Activated CD4-positive, alpha-beta T cell treated with anti-CD3 and anti-CD28 coated beads, Interleukin-2, amount 50 U/mL, for 16 hours (primary cell): ENCODE measurements at places on chromosomes 4 and X.

- no peak for DNase-seq
Measured at GRCh38 chr4:142706381-142706780, 139.7 kb downstream of the INPP4B start.

DNA sequence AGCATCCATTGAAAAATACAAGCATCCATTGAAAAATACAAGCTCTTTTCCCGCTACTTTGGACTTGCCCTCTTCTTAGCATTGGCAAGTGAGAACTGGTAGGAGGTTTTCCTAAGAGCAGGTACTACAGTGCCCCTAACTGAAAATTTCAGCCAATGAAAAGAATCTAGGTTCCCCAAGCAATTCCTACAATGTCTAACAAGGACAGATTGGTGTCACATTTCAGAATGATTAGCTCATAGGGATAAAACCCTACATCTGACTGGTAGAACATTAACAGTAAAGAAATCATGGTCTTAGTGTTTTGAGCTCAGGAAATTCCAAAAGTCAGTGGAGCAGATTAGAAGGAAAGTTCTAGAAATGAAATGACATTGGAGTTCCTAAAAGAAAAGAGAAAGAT lies 68.6 kb upstream of the QRFPR start:
- DNase-seq: no peak

- no peak for DNase-seq
Measured at GRCh38 chr4:147815741-147816140, 83.9 kb downstream of the ARHGAP10 start.

DNA sequence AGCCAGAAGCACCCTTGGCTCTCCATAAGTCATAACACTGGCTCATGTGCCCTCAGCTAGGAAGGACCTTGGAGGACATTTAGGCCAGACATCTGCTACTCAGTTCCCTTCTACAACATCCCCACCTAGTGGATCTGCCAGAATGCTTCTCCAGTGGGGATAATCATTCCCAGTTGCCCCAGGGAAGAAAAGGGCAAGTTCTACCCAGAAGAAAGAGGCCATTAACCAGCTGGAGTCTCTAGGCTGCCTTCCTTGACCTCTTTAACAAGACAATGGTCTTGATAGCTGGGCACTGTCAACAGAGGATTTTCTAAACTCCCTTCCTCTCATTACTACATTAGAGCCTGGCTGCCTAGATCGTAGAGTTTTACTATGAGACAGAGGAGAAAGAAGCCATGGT lies 42.0 kb downstream of the LGI2 start:
- no peak for DNase-seq

GRCh38 chr4:76947369-76947768 lies 2.2 kb upstream of the SEPTIN11 start:
- no peak for DNase-seq

- DNase-seq: no peak
Measured at GRCh38 chr4:24560868-24561368, 23.4 kb downstream of the DHX15 start.

- no peak for DNase-seq
Measured at GRCh38 chr4:109614466-109614865, 54.4 kb downstream of the MCUB start.

DNA sequence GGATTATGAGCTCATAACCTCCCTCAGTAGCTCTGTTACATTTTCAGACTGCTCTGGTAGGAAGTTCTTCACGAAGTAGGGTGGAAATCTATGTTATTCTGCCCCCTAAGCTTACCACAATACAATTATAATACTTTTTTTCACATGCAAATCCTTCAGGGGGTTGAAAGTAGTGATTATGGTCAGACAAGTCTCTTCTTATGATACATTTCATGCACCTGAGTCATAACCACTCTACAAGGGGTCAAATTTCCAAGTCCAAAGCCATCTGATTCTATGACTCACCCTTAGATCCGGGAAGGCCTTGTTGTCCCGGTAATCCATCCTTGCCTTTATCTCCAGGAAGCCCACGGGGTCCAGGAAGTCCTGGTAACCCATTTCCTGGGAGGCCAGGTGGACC lies 95.2 kb downstream of the ATG4A start:
- DNase-seq: no peak
